ENCODE measurements at places on chromosomes 5 and 9. TPM values are rescaled to one million over a fixed set of nuclear protein-coding genes. Genes with fewer than 3 reads are reported as not detected.

The PGM5 gene
- polyA plus RNA-seq, result 45.8 TPM

DNA sequence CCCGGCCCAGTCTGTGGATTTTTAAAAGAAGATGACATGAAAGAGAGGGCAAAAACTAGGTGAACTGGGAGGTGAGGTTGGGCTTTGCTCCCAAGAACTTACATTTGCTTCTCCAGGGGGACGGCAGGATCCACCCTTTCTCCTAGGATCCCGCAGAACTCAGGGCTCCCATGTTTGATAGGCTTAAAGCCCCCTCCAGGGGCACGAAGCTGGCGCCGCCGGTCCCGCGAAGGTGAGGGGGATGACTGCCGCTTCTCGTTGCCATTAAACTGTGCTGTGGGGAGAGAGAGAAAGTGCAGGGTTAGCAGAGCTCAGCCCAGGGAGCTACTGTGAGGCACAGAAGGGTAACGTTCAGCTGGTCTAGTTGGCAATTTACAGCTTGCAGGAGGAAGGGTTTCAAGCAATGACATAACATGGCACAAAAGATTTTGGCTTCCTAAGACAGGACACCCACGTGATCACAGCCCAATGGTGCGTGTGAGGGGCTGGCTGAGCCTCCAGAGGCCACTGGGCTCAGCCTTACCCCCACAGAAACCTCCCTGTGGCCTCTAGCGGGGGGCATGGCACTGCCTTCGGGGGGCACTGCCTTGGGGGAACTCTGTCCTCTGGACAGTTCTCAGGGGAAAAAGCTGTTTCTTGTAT lies 52.0 kb upstream of the SLC25A51 start:
- DNase-seq, result no peak

DNA sequence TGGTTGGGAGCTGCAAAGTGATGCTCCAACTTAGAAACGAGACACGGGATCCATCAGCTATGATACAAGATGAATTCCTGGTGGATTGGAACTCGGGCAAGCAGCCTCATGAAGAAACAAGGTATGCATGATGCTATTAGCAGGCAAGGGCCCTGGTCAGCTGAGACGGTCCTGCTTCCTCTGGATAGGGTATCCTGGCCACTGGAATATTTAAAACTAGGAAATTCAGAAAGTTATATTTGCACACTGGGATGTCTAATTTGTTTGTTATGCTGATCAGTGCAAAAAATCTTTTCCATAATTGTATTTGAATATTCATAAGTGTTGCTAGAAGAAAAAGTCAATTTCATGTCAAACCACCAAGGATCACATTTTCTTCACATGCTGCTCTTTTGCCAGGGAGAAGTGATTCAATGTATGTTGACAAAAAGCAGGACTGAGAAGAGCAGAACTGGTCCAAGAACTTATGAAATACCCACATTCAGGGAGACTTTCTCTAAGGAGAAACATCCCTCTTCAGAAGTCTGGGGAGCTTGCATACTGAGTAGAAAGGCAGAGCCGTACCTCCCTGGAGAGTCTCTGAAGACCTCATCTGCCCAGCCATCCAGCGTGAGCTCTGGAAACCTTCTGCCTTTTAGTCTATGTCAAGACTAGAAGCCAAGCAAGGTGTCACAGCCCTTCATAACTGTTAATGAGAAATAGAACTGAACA lies 6.7 kb upstream of the NXNL2 start:
- no peak for DNase-seq

DNA sequence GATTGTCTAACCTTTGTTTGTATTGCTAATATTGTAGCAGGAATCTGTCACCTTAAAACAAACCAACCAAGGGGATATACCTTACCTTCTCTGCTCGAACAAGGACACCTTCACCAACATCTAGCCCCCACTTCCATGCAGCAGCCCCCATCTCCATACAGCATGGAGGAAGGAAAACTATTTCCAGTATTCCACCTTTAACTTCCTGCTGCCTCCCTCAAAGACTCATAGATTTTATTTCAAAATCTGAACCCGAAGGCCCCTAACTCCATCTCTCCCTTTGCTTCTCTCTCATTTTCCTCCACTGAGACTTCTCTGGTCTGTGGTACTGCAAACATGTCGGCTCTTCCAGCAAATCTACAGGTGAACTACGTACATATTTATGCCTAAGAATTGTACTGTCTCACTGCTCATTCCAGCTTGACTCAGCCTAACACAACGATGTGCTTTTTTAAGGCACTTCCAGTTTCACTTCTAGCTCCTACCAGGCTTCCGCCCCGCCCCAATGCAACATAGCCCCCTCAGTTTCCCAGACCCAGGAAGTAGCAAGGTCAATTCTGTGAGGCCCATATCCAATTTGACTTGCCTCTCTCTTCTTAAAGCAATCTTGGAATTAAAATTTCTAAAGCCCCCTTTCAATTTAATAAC lies 70.7 kb upstream of the RNF38 start:
- no peak for DNase-seq

DNA sequence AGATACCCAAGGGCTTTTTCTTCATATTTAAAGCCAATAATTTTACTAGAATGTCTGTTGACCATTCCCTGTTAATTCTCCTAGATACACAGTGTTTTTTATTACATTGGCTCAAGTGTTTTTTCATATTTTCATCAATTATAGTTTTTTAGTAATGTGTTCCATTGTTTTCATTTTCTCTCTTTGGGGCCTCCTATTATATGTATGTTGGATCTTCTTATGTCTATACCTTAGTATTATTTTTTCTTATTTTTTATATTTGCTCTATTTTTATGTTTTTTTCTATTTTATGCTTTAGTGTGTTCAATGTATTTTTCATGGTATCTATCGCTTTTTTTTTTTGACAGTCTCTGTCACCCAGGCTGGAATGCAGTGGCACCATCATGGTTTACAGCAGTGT lies 7.5 kb downstream of the KIAA1958 start:
- no peak for DNase-seq

DNA sequence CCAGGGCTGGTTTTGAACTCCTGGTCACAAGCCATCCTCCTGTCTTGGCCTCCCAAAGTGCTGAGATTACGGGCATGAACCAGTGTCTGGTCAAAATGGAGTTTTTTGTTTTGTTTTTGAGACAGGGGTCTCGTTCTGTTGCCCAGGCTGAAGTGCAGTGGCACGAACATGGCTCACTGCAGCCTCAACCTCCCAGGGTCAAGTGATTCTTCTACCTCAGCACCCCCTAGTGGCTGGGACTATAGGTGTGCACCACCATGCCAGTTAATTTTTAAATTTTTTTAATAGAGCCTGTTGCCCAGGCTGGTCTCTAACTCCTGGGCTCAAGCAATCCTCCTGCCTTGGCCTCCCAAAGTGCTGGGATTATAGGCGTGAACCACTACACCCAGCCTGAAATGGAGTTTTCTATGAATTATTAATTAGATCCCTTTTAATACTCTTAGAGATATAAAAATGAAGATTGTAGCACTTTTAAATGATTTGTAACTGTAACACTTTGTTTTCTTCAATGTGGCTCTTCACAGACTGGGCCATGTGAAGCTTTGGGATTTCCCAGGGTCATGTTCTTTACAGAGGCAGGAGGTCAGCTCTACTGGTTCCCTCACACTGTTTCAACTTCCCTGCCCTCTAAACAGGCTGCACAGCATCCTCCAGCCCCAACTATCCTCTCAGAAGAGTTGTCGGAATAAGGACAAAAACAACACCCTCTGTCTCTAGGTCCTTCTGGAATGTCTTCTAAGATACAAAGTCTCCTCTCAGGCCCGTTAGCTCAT lies 32.7 kb upstream of the SPARC start:
- DNase-seq, result no peak

The SLC25A2 gene
- not detected for polyA plus RNA-seq

DNA sequence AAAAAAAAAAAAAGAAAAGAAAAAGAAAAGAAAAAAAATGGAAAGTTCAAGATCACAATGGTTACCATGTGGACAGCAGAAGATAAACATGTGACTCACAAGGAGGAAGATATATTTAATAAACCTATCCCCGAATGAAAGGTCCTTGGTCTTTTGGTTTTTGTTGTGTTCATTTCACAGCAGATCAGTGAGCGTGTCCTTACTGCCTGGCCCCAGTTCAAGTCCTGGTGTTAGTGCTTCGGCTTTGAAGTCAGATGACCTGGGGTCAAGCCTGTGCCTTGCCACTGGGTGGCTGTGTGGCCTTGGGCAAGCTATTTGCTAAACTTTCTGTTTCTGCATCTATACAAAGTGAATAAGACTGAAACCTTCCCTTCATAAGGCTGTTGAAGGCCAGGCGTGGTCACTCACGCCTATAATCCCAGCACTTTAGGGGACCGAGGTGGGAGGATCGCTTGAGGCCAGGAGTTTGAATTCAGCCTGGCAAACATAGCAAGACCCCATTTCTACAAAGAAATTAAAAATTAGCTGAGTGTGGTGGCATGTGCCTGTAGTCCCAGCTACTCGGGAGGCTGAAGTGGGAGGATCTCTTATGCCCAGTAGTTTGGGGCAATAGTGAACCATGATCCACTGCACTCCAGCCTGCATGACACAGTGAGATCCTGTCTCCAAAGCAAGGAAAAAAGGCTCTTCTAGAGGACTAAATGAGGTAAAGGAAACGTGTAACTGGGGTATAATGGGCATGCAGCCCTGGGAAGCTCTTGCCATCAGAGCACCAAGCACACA lies 94.5 kb upstream of the SPATA31D4 start:
- no peak for DNase-seq

DNA sequence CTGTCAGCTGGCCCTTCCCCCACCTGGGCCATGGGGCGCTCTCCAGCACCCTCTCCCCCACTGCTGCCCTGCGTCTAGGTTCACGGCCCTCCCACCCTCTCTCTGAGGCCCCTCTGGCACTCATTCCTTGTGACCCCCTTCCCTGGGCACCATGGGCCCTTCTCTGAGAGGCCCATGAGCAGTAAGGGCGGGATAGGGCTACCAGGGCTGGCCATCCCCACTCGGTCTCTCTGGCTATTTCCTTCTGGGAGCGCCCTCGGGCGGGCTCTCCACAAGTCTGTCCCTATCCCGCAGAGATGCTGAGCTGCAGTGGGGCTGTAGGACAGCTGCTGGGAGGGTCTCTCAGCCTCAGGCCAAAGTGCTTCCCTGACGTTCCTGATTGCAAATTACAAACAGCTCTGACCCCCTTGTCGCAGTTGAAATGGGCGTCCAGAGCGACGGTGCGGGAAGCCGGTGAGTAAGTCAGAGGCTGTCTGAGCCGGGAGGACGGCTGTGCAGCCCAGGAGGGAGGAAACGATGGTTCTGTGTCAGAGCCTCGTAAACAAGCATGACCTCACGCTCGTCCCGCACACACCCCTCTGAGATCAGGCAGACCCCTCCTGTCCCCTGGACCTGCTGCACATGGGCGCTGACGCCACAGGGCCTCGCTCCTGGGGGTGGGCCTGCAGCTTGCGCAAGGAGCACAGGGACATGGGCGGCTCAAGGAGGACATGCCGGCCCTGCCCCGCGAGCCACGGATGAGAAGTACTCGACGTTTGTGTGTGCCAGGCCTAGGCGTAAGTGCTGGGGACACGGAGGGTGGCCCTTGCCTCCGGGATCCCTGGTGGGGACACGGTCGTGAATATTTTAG lies 36.3 kb upstream of the GFPT2 start:
- DNase-seq, result no peak

DNA sequence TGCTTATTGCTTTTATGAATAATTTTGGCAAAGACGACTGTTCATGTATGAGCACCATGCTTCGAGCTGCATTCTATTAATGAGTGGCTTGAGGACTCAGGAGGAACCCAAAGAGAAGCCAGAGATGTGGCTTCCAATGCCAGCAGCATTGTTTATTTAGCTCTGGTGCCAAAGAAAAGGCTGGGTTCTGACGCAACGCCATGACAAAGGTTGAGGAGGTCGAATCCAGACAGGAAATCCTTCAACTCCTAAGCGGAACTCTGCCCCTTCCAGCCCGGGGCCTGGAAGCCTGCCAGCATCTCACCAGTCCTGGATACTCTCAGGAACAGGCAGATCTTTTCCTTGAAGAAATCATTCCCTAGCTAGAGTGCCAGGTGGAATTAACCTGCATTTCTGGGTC lies 104.4 kb downstream of the ARHGAP26 start:
- no peak for DNase-seq

The ORM2 gene
- not detected for polyA plus RNA-seq

GRCh38 chr5:66144834-66145390 lies 812 bp downstream of the SREK1 start:
- DNase-seq, result no peak

GRCh38 chr5:177003649-177004048 lies 2.9 kb downstream of the UIMC1 start:
- no peak for DNase-seq

The TAF11L6 gene
- polyA plus RNA-seq, result not detected

- no peak for DNase-seq
Observed at GRCh38 chr5:39390945-39391344, 26.6 kb upstream of the C9 start.

The CNTNAP3 gene
- 3.1 TPM for polyA plus RNA-seq

- no peak for DNase-seq
Observed at GRCh38 chr9:16509997-16510396, 360.5 kb downstream of the BNC2 start.

- DNase-seq, result no peak
Observed at GRCh38 chr9:133986061-133986460, 6.1 kb downstream of the VAV2 start.

DNA sequence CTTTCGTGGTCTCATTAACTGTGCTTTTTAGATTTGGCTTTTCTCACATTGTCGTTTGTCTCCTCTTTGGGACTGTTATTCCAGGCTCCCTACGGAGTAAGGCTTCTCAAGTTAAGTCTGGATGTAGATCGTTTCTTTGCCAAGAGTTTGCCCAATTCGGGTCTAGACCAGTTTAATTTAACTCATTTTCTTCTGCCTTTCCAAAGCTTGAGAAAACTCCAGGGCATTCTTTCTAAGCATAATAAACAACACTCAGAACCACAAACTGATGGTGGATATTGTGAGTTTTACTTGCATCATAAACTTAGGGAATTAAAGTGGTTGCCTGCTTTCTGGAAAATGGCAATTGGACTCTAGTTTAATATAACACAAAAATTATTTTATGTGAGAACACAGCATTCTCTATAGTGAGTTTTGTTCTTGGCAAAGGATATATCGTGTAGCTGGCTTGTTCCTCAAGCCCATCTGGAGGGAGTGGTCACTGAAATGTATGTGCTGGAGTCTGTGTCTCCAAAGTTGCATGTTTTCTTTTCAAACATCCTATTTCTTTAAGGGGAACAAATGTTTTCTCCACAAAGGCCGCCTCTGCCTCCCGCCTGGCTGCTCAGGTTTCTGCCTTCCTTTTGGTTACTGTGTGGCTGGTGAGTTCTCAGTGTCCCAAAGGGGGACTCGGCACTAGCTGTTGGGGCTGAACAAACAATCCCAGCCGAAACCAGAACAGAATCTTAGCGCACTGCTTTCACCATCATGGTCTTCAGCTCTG lies 211.3 kb upstream of the FBN2 start:
- DNase-seq, result no peak

DNA sequence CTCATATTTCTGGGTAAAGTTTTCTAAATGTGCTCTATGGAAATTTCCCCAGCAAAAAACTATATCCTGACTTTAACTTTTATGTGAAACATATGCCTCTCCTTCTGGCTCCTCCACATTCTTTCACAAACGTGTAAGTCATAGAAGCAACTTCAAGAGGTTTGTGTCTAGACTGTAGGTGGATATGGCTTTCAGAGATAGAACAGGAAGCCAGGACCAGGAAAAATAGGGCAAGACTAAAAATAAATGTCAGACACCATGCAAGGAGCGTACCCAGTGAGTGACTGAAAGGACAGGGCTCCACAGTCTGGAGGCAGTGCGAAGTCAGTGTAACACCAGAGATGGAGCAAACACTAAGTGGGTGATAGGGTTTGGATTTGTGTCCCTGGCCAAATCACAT lies 240.7 kb downstream of the COX7C start:
- no peak for DNase-seq
